Activated CD8-positive, alpha-beta T cell treated with anti-CD3 and anti-CD28 coated beads, Interleukin-2, amount 10 ng/mL, durations not matched to agents 7 days and 5 days (primary cell): ENCODE measurements at places on chromosomes 3 and 15.

DNA sequence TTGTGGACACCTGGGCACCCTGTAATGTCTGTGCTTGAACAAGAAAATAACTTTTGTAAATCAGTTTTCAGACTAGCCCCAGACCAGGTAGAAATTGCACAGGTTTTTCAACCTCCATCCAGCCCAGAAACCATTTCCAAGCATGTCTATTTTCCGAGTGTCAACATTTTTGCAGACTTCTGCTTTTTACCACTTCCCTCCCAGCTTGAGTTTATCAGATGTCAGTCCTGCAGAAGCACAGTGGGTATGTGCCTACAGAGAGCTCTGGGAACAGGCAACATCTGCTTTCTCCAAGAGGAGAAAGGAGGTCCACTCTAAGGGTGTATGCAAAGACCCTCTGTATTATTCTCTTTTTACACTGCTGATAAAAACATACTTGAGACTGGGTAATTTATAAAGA lies 83.9 kb downstream of the LRRK1 start:
- no peaks in the 10 kb centered on the region for H3K36me3 ChIP-seq
- peaks cover 12% of the 10 kb centered on the region for H3K4me1 ChIP-seq
- H3K4me3 ChIP-seq, result no peak overlapping the region
- DNase-seq, result no peak
- peaks cover 30% of the 10 kb centered on the region for H3K27me3 ChIP-seq

GRCh38 chr3:9944271-9944670 lies 7.9 kb downstream of the PRRT3 start:
- H3K36me3 ChIP-seq, result peaks cover 13% of the 10 kb centered on the region
- DNase-seq, result no peak
- no peaks in the 10 kb centered on the region for H3K27me3 ChIP-seq
- no peak overlapping the region for H3K27ac ChIP-seq

- no peaks in the 10 kb centered on the region for H3K36me3 ChIP-seq
- H3K27ac ChIP-seq, result no peak overlapping the region
- no peaks in the 10 kb centered on the region for H3K27me3 ChIP-seq
- no peak overlapping the region for H3K4me3 ChIP-seq
These were observed 1039.1 kb downstream of the NAALADL2 start for GRCh38 chr3:175898194-175898593.

GRCh38 chr3:99471353-99472323 lies 166.8 kb upstream of the COL8A1 start:
- H3K4me3 ChIP-seq, result no peak overlapping the region
- H3K4me1 ChIP-seq, result no peaks in the 10 kb centered on the region
- H3K27me3 ChIP-seq, result no peaks in the 10 kb centered on the region
- H3K36me3 ChIP-seq, result no peaks in the 10 kb centered on the region

DNA sequence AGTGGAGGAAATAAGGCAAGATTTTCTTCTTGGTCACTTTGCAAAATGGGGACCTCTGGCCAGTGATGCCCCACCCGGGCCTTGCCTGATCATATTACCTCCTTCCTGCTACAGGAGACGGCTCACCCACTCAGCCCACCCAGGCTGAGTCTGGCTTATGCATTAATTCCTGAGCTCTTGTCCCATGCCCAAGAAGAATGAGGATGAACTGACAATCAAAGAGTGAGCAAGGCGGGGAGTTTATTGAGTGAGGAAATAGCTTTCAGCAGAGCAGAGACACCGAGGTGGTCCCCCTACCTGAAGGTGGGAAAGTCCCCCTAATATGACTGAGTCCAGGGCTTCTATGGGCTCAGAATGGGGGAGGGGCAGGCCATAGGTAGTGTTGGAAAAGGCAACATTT lies 107.5 kb downstream of the EOMES start:
- DNase-seq, result no peak
- H3K4me1 ChIP-seq, result no peaks in the 10 kb centered on the region
- H3K4me3 ChIP-seq, result no peak overlapping the region
- H3K36me3 ChIP-seq, result peaks cover 4% of the 10 kb centered on the region
- no peak overlapping the region for H3K27ac ChIP-seq

DNA sequence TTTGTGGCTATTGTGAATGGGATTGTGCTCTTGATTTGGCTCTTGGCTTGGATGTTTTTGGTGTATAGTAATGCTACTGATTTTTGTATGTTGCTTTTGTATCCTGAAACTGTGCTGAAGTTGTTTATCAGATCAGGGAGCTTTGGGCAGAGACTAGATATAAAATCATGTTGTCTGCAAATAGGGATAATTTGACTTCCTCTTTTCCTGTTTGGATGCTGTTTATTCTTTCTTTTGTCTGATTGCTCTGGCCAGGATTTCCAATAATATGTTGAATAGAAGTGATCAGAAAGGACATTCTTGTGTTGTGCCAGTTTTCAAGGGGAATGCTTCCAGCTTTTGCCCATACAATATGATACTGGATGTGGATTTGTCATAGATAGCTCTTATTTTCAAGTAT lies 66.1 kb downstream of the CHCHD6 start:
- no peak for DNase-seq
- no peaks in the 10 kb centered on the region for H3K27me3 ChIP-seq
- peaks cover 5% of the 10 kb centered on the region for H3K4me1 ChIP-seq
- no peak overlapping the region for H3K27ac ChIP-seq

GRCh38 chr3:149263856-149264255 lies 42.2 kb upstream of the CP start:
- no peaks in the 10 kb centered on the region for H3K36me3 ChIP-seq
- no peak overlapping the region for H3K27ac ChIP-seq
- H3K4me1 ChIP-seq, result peaks cover 8% of the 10 kb centered on the region
- H3K27me3 ChIP-seq, result peaks cover 16% of the 10 kb centered on the region
- no peak overlapping the region for H3K4me3 ChIP-seq

- H3K4me3 ChIP-seq, result no peak overlapping the region
- H3K27ac ChIP-seq, result no peak overlapping the region
- peaks cover 27% of the 10 kb centered on the region for H3K27me3 ChIP-seq
- no peaks in the 10 kb centered on the region for H3K36me3 ChIP-seq
- peaks cover 8% of the 10 kb centered on the region for H3K4me1 ChIP-seq
These were observed 107.4 kb upstream of the SLC6A6 start for GRCh38 chr3:14295037-14295436.

DNA sequence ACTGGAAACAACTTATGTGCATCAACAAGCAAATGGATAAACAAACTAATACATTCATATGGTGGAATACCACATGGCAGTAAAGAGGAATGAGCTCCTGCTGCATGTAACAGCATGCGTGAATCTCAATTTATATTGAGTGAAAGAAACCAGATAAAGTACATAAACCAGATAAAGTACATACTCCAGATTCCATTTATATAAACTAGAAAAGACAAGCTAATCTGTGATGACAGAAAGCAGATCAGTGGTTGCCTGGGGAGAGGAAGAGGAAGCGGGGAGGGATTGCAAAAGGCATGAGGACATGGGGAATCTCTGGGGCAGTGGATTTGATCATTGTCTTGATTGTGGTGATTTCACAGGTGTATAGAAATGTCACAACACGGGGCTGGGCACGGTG lies 34.2 kb downstream of the LIMD1 start:
- peak overlapping the region; percentile 0 for H3K27ac ChIP-seq
- no peaks in the 10 kb centered on the region for H3K36me3 ChIP-seq
- no peak for DNase-seq
- H3K4me1 ChIP-seq, result peaks cover 35% of the 10 kb centered on the region

DNA sequence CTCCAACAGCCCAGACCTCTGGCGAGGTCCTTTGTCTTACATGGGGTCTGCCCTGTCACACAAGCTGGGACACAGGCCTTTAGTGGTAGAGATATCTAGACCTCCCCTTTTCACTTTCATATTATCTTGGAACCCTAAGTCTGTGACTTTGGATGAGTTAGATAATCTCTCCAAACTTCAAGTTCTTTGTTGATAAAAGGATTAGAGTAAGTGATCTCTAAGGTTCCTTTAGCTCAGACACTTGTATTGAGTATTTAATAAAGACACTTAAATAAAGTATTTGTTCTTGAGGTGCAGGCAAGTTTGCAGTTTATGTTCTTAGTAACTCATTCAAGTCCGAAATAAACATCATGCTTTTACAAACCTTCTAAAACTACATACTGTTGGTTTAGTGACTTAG lies 459.6 kb downstream of the SHQ1 start:
- H3K4me3 ChIP-seq, result no peak overlapping the region
- H3K27me3 ChIP-seq, result no peaks in the 10 kb centered on the region
- no peaks in the 10 kb centered on the region for H3K36me3 ChIP-seq
- no peak overlapping the region for H3K27ac ChIP-seq

DNA sequence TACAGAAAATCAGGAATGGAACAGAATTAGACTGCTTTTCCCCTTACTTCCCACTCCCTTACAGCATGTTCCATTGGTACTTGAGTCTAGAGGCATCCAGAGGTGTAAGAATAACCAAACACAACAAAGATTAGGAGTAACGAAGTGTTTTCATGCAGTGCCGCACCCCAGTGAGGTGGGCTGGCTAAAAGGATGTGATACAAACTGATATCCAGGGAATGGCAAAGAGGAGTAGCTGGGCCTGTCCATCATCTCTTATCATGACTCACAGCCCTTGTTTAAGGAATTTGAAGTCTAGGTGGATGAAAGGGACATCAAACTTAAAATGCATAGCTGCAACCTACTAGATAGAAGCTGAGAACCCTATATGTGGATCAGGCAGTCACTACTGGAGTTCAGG lies 16.4 kb downstream of the SCG5 start:
- H3K36me3 ChIP-seq, result peaks cover 27% of the 10 kb centered on the region
- H3K27me3 ChIP-seq, result no peaks in the 10 kb centered on the region
- peaks cover 19% of the 10 kb centered on the region for H3K4me1 ChIP-seq

GRCh38 chr3:7707187-7707586 lies 794.4 kb upstream of the LMCD1 start:
- H3K4me1 ChIP-seq, result no peaks in the 10 kb centered on the region
- no peak overlapping the region for H3K4me3 ChIP-seq
- H3K27me3 ChIP-seq, result no peaks in the 10 kb centered on the region
- no peaks in the 10 kb centered on the region for H3K36me3 ChIP-seq
- DNase-seq, result no peak

DNA sequence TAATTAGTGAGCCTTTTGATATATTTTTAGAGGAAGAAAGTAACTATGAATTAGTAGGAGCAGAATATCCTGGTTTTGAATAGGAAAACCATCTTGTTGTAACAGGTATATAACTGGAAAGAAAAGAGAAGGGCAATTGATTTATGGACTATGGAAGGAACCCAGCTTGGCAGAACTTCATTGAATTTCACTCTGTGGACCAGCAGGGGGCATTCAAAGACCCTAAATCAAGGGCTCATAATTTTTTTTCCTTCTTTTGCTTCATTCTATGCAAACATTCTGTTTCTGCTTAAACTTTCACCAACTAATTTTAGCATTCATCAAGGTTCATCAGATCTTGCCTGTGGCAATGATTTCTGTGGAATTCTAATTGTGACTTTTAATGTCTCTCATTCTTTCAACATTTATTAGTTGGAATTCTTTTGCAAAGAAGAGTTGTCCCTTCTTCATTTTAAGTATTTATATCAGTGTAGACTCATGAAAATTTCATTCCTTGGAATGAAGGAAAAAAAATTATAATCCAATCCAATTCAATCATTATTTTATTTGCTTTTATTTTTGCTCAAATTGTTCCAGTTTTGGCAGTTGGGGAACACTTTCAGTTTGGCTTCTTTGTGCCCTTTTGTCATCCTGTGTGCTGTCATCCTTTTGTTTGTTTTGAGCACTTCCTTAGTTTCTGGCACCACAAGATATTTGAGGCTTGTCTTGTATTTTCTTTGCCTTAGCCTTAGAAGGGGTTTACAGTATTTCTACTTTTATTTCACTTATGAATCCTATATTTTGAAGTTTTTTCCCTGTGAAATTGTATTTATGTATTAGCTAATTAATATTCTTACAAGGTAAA lies 30.4 kb downstream of the NXPE3 start:
- DNase-seq, result peak; percentile 60
- no peaks in the 10 kb centered on the region for H3K27me3 ChIP-seq
- H3K27ac ChIP-seq, result peak overlapping the region; percentile 50

DNA sequence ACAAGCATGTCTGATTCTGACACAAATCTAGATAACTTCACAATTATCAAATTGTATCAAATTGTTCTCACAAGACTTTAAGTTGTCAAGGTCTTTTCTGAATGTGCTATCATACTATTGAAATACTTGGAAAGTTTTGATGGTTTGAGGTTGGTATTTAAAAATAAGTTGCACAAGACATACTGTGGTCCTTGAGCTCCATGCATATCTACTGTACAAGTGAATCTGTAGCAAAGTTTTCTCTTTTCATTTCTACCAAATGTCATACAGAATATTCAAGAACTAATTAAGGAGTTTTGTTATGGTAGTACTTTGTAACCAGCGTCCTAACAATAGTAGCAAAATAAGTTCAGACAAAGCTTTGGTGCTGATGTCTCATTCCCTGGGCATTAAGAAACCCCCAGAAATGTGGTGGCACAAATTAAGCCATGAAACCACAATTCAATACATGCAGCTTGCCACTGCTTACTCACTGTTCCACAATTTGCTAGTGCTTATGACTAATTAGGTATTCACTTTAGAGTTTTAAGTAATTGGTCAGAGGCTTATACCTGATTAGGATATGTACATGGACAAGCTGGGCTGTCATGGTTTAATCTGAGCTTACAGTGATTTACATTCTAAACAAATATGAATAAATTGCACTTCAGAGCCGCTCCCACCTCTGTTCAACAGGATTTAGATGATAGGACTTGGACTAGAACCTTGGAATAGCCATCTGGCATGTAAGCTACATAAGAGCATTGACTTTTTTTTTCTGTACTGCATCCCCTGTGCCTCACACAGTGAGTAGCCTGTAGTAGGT lies 8.8 kb downstream of the TBC1D23 start:
- no peaks in the 10 kb centered on the region for H3K27me3 ChIP-seq
- H3K4me3 ChIP-seq, result no peak overlapping the region
- DNase-seq, result no peak
- no peak overlapping the region for H3K27ac ChIP-seq

- no peaks in the 10 kb centered on the region for H3K27me3 ChIP-seq
- H3K4me3 ChIP-seq, result no peak overlapping the region
- no peak for DNase-seq
- H3K36me3 ChIP-seq, result peaks cover 64% of the 10 kb centered on the region
- H3K4me1 ChIP-seq, result no peaks in the 10 kb centered on the region
These were observed 147.0 kb upstream of the LRRFIP2 start for GRCh38 chr3:37321377-37321781.

DNA sequence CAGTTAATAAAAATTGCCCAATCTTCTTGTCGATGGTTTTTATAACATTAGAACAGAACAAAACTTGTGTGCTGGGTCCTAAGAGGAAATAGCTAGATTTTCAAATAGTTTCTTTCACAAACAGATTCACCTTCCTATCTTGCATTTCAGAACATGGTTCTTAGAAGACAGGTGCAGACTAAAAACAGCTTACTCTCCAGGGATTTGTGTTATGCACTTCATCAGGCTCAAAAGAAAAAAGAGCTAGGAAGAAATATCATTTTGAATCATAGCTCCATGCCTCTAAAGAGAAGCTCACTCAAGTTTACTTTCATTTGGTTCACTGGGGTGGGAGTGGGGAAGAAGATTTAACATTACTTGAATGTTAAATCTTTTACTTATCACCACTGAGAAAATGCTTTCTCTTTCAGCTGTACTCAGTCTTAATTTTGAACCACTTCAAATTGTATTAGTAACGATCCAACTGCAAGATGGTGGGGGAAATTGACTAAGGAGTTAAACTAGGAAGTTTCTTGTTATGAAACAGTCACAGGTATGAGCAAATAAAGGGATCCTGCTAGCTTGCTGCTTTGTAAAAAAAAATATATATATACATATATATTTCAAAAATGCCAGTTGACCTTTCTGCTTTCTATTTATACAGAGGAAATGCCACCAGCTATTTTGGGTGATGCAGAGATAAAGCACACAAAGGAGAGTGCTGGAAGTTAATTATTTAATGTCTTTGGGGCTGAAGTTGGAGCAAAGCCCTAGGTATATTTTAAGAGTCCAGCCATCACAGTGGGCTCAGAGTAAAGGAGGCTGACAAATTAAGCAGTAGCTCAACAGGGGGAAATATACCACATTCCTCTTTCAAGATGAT lies 28.3 kb upstream of the NUDT16 start:
- H3K4me3 ChIP-seq, result no peak overlapping the region
- no peaks in the 10 kb centered on the region for H3K36me3 ChIP-seq
- H3K4me1 ChIP-seq, result no peaks in the 10 kb centered on the region
- no peak overlapping the region for H3K27ac ChIP-seq
